ENCODE measurements at places on chromosomes 3 and 15.

DNA sequence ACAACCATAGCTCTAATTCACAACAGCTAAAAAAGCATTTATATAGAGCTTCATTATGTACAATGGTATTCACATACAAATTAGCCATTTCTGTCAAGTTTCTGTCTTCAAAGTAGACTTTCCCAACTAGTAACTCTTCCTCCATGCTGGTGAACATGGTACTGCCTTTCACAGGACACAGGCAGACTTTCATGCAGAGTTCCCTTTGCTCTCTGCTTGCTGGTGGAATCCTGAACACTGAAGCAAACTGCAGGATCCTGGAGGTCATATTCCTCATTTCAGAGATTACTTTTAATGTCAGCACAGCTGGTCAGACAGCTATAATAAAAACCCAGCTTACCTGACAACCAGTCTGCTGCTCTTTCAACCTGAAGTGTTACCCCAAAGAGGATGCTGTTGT is 53.6 kb downstream of the TASOR start:
- no peak for DNase-seq

DNA sequence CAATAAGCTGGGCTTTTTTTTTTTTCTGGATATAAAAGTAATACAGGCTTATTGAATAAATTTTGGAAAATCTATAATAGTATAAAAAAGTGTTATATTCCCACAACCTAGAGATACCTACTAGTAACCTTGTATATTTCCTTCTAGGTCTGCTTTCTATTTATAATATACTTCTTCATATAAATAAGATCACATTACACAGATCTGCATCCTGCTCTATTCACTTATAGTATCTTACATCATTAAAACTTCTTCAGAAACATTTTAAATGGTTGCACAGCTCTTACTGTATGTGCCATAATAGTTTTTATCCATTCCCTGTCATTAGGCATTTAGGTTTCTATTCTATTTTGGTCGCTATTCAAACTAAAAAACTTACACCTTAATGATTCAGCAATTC is 87.0 kb upstream of the TTBK2 start:
- DNase-seq = no peak

- DNase-seq = no peak
These were observed 38.4 kb upstream of the TRAK1 start for GRCh38 chr3:42052484-42053351.

- DNase-seq = no peak
These were observed 17.2 kb upstream of the TIMP4 start for GRCh38 chr3:12175844-12176453.

- DNase-seq = no peak
These were observed 28.8 kb upstream of the CDIN1 start for GRCh38 chr15:36550650-36551049.

GRCh38 chr3:157662171-157662570 is 159.0 kb upstream of the VEPH1 start:
- DNase-seq = no peak

GRCh38 chr3:197293605-197294237 is 4.7 kb downstream of the DLG1 start:
- DNase-seq = no peak

Data from stimulated activated CD4-positive, alpha-beta T cell treated with anti-CD3 and anti-CD28 coated beads, Interleukin-1b, Interleukin-23, amount 100 ng/mL, for 1 hour (primary cell).